ENCODE measurements at places on chromosomes 7 and 10.

- no peak for DNase-seq
These were observed 21.8 kb downstream of the SLIT1 start for GRCh38 chr10:97163781-97164501.

DNA sequence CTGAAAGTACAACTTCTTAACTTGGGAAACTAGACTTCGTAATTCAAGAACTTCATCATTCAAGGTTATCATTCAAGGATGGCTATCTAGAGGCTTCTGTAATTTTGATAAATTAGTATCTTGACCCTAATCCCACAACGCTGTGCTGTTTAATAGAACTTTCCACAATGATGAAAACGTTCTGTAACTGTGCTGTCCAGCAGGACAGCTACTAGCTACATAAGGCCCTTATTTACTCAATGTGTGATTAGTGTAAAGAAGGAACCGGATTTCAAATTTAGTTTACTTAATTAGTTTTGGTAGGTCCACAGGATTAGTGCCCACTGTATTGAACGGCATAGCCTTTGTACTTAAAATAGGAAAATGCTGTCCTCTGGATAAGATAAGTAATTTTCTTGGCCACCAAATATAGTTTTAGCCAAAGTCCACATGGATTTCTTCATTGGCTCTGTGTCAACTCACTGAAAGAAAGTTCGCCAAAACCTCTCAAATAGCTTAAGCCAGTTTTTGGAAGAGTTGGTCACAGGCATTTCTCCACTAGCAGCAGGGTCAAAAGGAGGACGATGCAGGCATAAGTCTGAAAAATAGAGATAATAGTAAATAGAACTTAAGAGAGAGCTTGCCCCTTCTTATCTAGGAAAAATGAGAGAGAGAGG lies 17.3 kb downstream of the DGKI start:
- DNase-seq = no peak

GRCh38 chr7:37095122-37095521 lies 353.5 kb downstream of the ELMO1 start:
- no peak for DNase-seq

- DNase-seq = no peak
These were observed 65.9 kb downstream of the GOLGA7B start for GRCh38 chr10:97915346-97916131.

DNA sequence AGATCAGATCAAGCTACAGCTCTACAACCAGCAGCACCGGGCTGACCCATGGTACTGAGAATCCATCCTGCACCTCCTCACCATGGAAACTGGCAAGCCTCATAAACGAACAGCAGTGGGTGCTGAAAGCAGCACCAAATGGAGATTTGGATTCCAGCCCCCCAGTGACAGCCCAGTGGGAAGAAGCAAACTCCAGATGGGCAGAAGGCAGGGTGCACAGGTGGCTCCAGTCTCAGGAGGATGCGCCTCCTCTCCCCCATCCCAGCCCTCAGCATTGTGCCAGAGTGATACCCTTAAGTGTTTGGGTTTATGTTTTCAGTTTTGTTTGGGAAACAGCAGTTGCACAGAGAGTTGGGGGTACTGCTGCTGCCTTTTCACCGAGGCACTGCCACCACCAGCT lies 20.6 kb upstream of the SMO start:
- DNase-seq = no peak

DNA sequence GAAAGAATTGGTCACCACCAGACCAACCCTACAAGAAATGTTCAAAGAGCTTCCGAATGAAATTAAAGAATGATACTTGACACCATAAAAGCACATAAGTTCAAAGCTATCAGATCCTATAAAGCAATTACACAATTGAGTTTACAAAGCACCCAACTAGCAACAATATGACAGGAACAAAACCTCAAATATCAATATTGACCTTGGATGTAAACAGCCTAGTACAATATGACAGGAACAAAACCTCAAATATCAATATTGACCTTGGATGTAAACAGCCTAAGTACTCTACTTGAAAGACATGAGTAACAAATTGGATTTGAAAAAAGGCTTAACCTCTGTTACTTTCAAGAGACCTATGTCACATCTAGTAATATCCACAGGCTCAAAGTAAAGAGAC lies 1201.4 kb downstream of the XPNPEP1 start:
- DNase-seq = no peak

GRCh38 chr7:142668495-142668894 lies 80.8 kb upstream of the PRSS1 start:
- no peak for DNase-seq

DNA sequence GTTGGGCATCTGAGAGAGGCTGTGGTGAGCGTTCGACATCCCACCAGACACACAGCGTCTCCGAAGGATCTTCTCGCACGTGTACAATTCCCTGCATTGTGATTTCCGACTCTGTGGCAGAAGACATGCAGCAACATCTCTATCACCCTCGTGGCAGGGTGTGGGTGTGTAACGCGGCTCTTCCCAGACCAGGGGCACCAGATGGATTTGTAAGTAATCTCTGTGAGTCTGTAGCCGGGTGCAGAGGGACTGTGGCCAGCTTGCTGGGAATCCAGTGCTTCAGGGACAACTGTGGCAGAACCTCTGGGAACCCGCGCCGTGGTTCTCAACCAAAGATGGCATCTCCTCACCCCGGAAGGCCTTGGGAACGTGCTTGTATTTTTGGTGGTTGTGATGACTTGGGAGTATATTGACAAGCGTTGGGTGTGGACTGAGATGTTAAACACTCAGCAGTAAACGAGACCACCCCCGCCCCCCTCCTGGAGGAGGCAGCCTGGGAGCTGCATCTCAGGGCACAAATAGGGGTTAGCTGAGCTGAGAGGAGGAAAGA lies 21.2 kb downstream of the FOXL3 start:
- DNase-seq = no peak

GRCh38 chr10:111705021-111705420 lies 478.5 kb downstream of the GPAM start:
- DNase-seq = no peak

GRCh38 chr7:43489257-43489656 lies 93.7 kb upstream of the STK17A start:
- DNase-seq = no peak

DNA sequence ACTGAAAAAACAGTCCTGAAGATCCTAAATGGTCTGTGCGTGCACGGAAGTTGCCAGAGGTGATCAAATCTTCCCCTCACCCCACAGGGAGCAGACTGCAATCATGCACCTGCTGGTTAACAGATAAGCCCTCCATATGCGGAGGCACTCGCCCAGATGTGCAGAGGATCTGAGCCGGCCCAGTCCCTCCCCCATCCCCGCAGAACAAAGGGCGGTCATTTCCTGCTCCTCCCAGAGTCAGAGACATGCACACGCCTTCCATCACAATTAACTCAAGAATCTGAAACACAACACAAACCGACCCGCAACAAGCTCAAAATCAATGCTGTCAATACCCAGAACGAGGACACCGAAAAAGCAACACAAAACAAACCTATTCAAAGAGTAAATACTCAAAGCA lies 24.2 kb downstream of the CRTAC1 start:
- no peak for DNase-seq

GRCh38 chr7:22008087-22008486 lies 62.4 kb upstream of the CDCA7L start:
- DNase-seq = no peak

- no peak for DNase-seq
These were observed 89.8 kb downstream of the KIAA1549 start for GRCh38 chr7:138891446-138891810.

DNA sequence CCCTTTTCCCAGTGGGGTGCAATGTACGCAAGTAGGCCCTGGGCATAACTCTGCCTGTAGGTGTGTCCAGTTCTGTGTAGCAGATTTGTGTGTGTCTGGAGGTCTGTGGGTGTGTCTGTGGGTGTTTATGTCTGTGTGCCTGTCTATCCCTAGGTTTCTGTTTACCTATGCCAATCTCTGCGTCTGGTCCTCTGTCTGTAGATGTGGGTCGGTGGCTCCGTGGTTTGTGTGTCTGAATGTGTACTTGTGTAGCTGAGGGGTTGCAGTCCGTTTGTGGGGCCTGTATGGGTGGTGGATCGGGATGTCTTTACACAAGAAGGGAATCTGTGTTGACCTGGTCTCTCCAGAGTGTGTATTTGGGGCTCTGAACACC lies 932 bp downstream of the NYAP1 start:
- no peak for DNase-seq

- no peak for DNase-seq
These were observed 15.9 kb upstream of the C10orf53 start for GRCh38 chr10:49663596-49663995.

GRCh38 chr7:158014976-158015375 lies 572.6 kb downstream of the PTPRN2 start:
- no peak for DNase-seq

GRCh38 chr10:93062514-93063143 lies 2.0 kb downstream of the CYP26C1 start:
- DNase-seq = no peak

DNA sequence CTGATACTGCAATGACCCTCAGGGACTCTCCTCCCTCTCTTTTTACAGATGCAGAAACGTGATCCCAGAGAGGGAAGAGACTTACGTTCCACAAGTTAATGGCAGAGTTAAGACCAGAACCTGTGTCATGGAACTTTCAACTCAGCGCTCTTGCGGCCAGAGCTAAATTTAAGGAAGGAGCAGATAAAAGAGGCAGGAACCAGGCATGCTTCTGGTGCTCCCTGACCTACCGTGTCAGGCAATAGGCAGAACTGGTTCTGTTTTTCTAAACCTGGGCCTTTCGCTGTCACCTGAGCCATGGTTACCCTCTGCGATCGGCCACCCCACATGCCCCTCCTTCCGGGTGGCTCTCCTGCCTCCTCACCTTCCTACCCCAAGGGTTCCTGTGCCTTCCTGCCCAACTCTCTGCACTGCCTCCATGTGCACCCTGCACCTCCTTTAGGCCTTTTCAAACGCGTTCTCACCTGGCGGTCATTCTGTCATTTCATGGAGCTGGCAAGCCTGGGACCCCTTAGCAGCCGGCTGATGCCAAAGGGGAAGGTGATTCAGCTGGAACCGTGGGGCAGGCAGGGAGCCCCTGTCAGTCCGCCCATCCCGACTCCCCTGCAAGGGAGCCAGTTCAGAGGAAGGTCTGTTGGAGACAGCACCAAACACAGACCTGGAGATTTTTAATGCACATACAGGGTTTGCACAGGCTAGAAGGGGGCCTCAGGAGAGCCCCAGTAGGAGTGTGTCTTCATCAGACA lies 7.7 kb upstream of the GBX1 start:
- no peak for DNase-seq

DNA sequence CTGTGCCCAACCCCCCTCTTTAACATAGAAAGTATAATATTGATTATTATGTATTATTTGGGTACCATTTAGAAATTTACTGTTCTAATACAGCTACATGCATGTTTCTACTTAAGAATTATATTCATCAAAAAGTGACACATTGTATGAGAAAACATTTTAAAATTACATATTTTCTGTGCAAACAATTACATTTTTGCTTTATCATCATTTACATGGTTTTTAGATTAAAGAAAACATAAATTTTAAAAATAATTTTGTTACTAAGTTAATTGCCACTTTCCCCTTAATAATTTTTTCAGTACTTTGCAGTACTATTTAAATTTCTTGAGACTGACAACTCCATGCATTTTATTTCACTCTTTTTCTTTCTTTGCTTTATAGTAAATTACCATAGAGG lies 95.3 kb upstream of the GATAD1 start:
- DNase-seq = no peak

- DNase-seq = no peak
These were observed 144.4 kb downstream of the CPED1 start for GRCh38 chr7:121132940-121133339.

DNA sequence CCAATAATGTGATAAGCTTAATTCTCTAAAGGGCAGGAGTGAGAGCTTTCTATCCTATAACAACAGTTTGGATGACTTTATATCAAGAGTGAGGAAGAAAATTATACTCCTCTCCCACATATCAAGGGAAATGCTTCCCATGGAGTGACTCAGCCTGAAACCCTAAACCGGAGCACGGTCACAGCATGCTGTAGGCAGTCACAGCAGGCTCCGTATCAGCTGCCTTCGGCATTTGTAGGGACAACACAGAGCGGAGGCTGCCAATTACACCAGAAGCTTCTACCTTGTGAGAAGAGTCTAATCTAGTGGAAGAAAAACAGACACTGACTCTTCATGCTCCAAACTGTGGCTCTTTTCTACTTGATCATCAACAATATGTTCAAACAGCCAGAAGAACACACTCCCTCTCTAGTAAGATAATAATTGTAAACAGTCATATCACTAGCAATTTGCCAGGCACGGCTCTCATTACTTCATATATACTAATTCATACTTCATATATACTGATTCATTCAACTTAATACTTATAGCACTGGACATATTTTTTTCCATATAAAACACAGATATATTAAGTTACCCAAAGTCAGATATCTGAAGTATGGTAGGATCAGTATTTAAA lies 65.9 kb downstream of the DGKB start:
- no peak for DNase-seq

DNA sequence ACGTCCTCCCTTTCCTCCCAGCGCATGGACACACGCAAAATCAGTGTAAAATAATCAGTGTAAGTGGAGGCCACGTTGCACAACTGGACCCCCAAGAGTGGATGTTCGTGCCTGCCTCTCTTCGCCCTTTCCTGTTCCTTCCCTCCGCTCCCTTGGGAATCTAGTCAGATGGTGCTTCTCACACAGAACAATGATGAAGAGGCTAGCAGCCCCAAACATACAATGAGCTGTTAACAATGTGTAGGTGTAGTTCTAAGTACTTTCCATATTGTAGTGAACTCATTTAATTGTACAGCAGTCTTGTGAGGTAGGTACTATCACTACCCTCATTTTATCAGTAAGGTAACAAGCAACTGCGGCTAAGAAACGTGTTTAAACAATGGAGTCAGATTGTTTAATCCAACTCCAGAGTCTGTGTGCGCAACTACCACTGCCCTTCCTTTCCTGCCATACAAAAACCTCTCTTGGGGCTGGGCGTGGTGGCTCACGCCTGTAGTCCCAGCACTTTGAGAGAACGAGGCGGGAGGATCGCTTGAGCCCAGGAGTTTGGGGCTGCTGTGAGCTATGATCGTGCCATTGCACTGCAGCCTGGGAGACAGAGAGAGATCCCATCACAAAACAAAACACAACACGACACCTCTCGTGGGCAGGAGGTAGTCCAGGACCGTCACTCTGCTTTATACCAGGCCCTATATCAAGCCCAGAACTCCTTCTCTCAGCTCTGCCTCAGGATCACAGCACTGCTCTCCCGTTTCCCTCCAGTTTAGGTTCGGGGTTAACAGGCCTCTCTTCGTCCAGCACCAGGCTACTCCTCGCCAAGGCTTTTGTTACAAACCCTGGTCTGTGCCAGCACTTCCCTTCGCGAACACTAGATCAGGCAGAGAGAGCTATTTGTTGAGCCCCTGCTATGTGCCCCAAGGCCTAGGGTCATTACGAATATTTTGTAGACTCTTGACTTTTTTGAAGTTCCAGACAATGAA lies 1.1 kb downstream of the FKBP9 start:
- no peak for DNase-seq

- no peak for DNase-seq
These were observed 181.5 kb upstream of the TRIM24 start for GRCh38 chr7:138278601-138279000.

- DNase-seq = no peak
These were observed 13.5 kb downstream of the PTPN12 start for GRCh38 chr7:77550586-77550985.

GRCh38 chr10:75773231-75773780 lies 341.9 kb downstream of the LRMDA start:
- DNase-seq = no peak

Data from esophagus squamous epithelium (tissue), 5 donors.